Brain pericyte (primary cell): ENCODE measurements at places on chromosomes 4 and X.

GRCh38 chr4:6916587-6917460, 7.2 kb downstream of the TBC1D14 start:
- DNase-seq, result no peak

GRCh38 chr4:183580370-183580769, 75.5 kb downstream of the ING2 start:
- DNase-seq, result no peak

DNA sequence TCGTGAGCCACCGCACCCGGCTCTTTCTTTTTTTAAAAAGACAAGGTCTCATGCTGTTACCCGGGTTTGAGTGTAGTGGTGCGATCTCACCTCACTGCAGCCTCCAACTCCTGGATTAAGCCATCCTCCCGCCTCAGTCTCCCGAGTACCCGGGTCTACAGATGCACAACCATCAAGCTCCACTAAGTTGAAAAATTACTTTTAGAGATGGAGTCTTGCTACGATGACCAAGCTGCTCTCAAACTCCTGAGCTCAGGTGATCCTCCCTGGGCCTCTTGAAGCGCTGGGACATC, 2.0 kb downstream of the SLC25A6 start:
- no peak for DNase-seq

GRCh38 chr4:11799196-11799595, 370.5 kb upstream of the HS3ST1 start:
- no peak for DNase-seq

- DNase-seq, result no peak
Observed at GRCh38 chr4:117385526-117385925, 300.1 kb upstream of the TRAM1L1 start.

- no peak for DNase-seq
Observed at GRCh38 chr4:109263721-109264120, 38.7 kb downstream of the COL25A1 start.

DNA sequence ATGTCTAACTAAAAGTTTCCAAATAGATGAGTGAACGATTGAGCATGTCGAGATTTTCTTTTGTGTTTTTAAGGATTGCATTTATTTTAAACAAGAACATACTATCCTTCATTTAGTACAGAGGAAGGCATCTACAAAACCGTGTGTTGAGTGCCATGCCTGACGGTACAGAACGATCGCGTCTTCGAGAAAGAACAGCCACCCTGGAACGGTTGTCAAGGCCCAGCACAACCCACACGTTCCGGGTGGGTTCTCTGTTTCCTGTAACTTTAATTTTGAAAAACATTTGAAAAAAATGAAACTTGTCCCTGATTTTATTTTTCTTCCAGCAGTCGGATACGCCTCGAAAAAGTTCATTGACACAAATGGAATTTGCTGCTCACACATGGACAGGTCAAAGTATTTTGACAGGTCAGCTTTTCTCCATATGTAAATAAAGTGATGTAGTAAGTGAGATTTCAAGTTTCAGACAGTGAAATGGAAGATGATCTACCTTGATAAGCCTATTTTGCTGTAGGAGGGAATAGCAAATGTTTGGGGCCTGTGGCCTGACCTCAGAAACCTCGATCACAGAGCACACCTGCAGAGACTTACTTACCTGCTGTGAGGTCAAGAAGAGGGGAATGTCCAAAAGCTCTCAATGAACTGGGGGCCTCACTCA, 24.4 kb upstream of the CYP4V2 start:
- no peak for DNase-seq

DNA sequence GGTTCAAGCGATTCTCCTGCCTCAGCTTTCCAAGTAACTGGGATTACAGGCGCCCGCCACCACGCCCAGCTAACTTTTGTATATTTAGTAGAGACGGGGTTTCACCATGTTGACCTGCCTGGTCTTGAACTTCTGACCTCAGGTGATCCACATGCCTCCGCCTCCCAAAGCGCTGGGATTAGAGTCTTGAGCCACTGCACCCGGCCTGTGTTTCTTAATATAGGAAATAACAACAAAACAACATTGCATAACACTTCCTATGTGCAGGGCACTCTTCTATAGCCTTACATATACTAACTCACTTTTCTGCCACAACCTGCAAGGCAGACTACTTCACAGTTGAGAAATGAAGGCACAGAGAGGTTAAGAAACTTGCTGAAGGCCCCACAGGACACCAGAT, 12.8 kb upstream of the TMEM131L start:
- no peak for DNase-seq

DNA sequence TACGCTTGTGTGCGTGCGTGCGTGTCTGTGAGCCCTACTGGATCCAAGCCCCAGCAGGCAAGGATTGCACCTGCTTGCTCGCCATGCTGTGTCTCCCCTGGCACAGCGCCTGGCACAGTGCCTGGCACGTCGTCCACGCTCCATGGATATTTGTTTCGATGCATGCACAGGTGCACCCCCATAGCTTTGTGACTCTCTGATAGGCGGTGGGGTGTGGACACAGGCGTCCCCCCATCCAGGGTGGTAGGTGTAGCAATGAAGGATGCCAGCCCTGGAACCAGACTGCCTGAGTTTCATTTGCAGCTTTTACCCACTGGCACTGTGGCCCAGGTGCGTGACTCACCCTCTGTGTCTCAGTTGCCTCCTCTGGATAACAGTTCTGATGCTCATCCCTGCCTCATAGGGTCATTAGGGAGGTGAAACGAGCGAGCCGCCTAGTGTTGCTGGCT, 20.2 kb downstream of the PIGG start:
- no peak for DNase-seq

GRCh38 chrX:10597871-10598270, 22.5 kb downstream of the MID1 start:
- no peak for DNase-seq

GRCh38 chrX:3584415-3584996, 128.9 kb downstream of the PRKX start:
- no peak for DNase-seq

- no peak for DNase-seq
Observed at GRCh38 chr4:139658185-139658584, 7.4 kb upstream of the MGST2 start.

DNA sequence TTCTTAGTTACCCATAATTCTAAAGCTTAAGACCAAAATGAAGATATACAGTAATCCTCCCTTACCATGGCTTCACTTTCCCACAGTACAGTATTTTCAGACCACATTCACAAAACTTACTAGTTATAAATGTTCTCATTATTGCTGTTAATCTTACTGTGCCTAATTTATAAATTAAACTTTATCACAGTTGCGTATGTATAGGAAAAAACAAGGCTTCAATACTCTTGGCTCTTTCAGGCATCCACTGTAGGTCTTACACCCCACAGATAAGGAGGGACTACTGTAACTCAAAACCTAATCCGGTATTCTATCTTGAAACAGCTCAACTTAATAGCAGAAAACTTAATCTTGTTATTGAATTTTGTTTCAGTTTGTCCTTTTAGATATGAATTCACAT, 3.6 kb downstream of the HMGB2 start:
- DNase-seq, result no peak

DNA sequence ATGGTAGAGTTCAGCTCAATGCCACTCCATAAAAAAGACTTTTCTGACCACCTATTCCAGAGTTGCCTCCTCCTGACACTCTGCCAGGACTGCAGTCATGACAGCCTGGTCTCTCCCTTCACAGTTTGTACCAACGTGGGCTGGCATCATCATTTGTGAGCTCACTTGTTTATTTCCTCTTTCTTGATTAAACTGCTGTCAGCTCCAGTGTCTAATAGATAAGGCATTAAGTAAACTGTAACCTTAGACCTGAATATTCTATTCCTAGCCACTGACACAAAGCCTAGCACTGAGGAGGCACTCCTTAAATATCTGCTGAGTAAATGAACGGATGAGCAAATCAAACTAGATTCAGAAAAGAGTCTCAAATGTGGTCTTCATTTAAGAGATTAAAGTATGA, 48.7 kb downstream of the DDX60 start:
- DNase-seq, result no peak

DNA sequence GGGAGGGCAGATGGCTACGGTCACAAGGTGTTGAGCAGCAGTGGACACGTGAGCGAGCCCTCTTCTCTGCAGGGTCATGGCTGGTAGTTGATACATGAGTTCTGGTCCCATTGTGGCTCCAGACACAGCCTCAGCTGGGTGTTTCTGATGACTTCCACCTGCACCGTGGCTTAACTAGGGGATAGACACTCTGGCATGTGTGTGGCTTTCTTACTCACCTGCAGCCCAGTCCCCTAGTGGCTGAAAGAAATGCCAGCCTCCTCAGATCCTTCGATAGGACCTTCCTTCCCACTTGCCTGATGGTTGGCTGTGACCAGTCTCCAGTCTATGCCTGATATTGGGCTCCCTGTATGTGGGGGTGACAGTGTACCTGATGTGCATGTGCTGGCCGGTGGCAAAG, 5.0 kb downstream of the GPR78 start:
- DNase-seq, result no peak

GRCh38 chr4:76282941-76283689, 23.4 kb upstream of the STBD1 start:
- DNase-seq, result no peak

DNA sequence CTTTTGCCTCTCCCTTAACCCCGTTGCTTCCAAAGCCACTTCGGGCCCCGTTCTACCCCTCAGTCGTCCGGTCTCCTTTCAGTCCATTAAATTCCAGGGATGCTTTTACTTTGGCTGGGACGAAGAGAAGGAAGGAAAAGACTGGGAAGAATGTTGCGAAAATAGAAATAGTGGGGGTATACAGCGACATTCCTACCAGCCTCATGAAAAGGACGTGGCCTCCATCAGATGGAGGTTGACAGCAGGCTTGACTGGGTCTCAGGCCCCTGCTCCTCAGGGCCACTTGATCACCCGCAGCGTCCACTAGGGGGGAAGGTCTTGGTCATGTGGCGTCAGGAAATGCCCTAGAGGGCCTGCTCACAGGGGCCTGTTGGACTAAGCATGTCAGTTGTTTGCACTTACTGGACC, 657 bp upstream of the ANKRD50 start:
- no peak for DNase-seq

- no peak for DNase-seq
Observed at GRCh38 chr4:15348236-15348635, 79.6 kb upstream of the C1QTNF7 start.

GRCh38 chr4:25129917-25130316, 30.3 kb downstream of the SEPSECS start:
- no peak for DNase-seq

DNA sequence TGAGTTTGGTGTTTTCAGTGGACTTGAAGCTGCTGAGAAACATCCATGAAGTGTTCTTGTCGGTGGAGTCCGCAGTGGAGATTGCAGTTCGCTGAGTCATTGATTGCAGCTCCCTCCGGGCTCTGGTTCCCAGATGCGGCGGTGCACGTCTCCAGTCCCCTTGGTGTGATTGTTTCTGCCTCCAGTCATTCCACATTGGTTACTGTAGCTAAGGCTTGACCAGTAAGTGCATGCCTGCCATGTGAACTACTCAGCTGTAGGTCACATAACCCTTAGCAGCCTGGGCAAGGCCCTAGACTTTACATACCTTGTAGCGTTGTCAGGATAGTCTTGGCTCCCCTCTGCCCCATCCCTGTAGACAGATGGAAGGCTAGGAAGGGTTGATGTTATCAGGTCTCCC, 53.8 kb upstream of the CLCN4 start:
- no peak for DNase-seq

- DNase-seq, result no peak
Observed at GRCh38 chr4:41887821-41888686, 47.2 kb upstream of the TMEM33 start.

GRCh38 chr4:101954351-101954750, 163.8 kb downstream of the BANK1 start:
- DNase-seq, result no peak

DNA sequence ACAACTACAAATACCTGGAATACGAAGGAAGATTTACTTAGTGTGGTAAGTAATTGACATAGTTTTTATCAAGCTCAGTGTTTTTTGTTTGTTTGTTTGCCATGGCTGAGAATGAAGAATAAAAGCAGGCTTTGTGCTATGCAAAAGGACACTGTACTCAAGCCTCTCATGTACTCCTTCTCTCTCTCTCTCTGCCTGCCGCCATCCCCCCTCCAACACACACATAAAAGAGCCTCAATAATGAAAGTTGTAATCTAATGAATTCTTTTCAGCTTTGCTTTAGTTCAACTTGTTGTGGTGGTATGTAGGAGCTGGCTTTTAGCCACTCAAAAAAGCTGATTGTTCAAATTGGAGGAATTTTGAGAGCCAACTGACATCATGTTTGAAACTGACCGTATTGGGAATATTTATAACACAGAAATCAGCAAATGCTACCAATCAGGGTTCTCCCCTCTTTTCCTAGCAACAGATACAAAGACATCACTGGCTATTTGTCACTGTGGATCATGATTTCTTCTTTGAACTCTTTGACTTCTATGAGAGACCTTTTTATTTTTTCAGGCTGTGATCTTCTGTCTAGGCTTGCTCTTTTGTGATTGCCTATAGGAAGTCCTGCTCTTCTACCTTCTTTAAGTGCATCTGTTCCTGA, 1148.8 kb downstream of the RAPGEF2 start:
- no peak for DNase-seq

- no peak for DNase-seq
Observed at GRCh38 chrX:12721042-12721441, 70.2 kb upstream of the PRPS2 start.

- no peak for DNase-seq
Observed at GRCh38 chr4:12359420-12359819, 930.7 kb upstream of the HS3ST1 start.

GRCh38 chrX:137823257-137823656, 257.3 kb downstream of the ZIC3 start:
- no peak for DNase-seq

DNA sequence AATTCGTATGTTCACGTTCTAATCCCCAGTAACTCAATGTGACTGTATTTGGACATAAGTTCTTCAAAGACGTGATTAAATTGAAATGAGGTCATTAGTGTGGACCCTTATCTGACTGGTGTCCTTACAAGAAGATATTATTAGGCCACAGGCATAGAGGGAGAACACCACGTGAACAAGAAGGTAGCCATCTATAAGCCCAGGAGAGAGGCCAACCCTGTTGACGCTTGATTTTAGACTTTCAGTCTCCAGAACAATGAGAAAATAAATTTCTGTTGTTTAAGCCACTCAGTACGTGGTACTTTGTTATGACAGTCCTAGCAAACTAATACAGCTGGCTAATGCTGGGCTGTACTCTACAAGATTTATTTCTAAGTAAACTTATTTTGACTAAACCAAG, 1.5 kb upstream of the EIF1AX start:
- no peak for DNase-seq

DNA sequence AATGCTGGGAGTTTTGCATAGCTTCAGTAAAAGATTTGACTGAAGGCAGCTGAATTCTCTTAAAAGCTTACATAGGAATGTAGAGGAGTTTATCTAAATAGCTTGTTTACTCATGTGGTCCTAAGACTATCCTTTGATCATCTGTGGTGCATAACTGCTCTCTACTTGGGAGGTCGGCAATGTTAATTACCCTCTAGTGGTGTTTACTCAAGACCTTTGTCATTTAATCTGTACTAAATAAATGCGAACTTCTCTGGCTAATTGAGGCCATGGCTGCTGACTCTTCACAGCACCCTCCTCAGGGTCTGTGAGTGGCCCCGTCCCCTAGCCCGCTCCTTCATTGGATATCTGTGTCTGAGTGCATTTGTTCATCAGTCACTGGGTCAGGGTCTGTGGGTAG, 13.8 kb upstream of the TMEM33 start:
- DNase-seq, result no peak

- no peak for DNase-seq
Observed at GRCh38 chr4:149026696-149027095, 584.5 kb upstream of the NR3C2 start.
